Activated T-cell treated with anti-CD3 and anti-CD28 coated beads, Interleukin-2, amount 50 U/mL, for 72 hours (primary cell): ENCODE measurements at places on chromosomes 13 and 19. TPM values are rescaled to one million over a fixed set of nuclear protein-coding genes. Genes with fewer than 3 reads are reported as not detected.

DNA sequence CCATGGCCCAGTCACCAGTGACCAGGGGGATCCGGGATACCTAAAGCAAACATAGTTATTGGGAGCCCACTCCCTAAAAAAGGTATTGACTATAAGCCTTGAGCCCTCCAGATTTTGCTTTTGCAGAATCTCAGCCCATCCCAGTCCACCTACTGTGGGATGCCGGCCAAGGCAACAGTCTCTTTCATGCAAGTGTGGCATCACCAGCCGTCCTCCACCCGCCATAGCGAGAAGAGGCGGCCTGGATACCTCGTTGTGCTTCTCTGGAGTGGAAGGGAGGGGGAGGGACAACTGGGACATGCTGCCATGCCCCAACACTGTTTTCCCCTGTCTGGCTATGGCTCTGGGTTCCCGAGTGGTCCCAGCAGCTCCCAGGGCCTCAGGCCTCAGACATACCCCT is 123.4 kb downstream of the DPF1 start:
- peaks cover 12% of the 10 kb centered on the region for H3K36me3 ChIP-seq
- no peak overlapping the region for H3K4me3 ChIP-seq
- H3K4me1 ChIP-seq: no peaks in the 10 kb centered on the region
- H3K27ac ChIP-seq: no peak overlapping the region
- no peak for DNase-seq

DNA sequence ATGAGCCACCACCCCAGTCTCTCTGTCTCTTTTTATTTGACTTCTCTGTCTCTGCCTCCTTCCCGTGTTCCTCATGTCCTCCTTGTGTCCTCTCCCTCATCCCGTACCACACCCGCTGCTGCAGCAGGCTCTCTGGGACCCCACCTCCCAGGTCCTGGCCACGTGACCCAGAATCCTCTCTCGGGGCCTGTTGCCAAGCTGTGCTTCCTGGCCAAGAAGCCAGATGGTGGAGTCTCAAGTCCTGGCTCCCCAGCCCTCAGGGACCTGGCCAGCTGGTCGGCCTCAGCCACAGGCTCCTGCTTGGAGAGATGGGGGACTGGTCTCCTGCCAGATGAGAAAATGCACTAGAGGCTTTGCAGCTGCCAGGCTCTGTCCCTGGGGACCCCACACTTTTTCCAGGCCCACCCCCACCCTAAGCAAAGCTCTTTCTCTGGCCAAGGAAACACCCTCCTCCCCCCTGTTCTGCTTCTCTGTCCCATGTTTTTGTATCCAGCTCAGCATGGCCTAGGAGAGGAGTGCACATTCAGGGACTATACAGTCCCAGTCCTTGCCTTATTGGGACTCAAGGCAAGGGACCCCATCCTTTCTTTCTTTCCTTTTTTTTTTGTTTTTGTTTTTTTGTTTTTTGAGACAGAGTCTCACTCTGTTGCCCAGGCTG is 34.3 kb upstream of the SHKBP1 start:
- no peaks in the 10 kb centered on the region for H3K27me3 ChIP-seq
- DNase-seq: no peak
- H3K4me3 ChIP-seq: no peak overlapping the region
- no peak overlapping the region for H3K27ac ChIP-seq
- peaks cover 4% of the 10 kb centered on the region for H3K4me1 ChIP-seq
- H3K36me3 ChIP-seq: no peaks in the 10 kb centered on the region

GRCh38 chr19:4908360-4908759 is 941 bp upstream of the UHRF1 start:
- peaks cover 40% of the 10 kb centered on the region for H3K4me1 ChIP-seq
- H3K4me3 ChIP-seq: peak overlapping the region; percentile 76
- H3K27ac ChIP-seq: no peak overlapping the region
- DNase-seq: no peak
- no peaks in the 10 kb centered on the region for H3K36me3 ChIP-seq

GRCh38 chr19:10404888-10405820 is 1.8 kb upstream of the CDC37 start:
- peak overlapping the region; percentile 84 for H3K27ac ChIP-seq
- peaks cover 74% of the 10 kb centered on the region for H3K4me1 ChIP-seq
- peaks cover 7% of the 10 kb centered on the region for H3K36me3 ChIP-seq
- H3K27me3 ChIP-seq: no peaks in the 10 kb centered on the region
- H3K4me3 ChIP-seq: peak overlapping the region; percentile 98

Gene ZNF763
- 1.3 TPM for total RNA-seq

Gene JUND
- 197 TPM for total RNA-seq
